ENCODE measurements at places on chromosomes 11 and 22. TPM values are rescaled to one million over a fixed set of nuclear protein-coding genes. Genes with fewer than 3 reads are reported as not detected.

Gene CD6
- 0.06 TPM for total RNA-seq

Gene HPX
- not detected for total RNA-seq

Gene MS4A6E
- total RNA-seq, result not detected

Gene CCDC73
- not detected for total RNA-seq

Gene MS4A3
- not detected for total RNA-seq

Gene NRIP3
- 34.8 TPM for total RNA-seq

All from Daoy (cell line).